ENCODE measurements at places on chromosomes 3 and 15.

DNA sequence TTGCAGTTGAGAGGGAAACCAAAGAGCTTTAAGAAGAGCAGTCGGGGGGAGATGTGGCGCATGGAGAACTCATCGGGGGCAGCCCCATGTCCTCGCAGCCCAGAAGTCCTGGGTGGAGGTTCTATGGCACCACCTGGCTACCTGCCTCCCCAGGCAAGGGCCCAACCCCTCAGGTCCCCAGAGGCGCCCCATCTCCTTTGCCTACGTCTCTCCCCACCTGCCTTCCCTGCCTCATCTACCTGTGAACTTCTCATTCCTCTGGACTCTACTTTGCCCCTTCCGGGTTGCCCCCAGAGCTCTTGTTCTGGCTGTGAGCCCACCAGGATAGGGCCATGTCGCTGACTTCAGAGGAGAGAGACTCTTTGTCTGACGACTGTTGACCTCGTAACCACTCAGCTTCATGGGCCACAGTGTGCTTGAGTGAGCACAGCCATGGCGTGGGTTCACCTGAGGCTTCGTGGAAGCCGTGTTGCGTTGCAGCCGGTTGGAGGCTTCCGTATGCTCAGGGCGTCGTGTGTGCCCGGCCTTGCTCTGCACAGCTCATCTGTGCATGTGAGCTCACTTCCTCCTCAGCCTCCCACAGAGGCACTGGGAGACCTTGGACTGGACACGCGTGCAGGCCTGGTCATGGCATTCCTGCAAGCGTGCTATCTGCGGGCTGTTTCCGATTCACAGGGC, 13.4 kb downstream of the APBA2 start:
- DNase-seq = no peak

- DNase-seq = no peak
These were observed 185.0 kb upstream of the EOMES start for GRCh38 chr3:27907148-27907547.

DNA sequence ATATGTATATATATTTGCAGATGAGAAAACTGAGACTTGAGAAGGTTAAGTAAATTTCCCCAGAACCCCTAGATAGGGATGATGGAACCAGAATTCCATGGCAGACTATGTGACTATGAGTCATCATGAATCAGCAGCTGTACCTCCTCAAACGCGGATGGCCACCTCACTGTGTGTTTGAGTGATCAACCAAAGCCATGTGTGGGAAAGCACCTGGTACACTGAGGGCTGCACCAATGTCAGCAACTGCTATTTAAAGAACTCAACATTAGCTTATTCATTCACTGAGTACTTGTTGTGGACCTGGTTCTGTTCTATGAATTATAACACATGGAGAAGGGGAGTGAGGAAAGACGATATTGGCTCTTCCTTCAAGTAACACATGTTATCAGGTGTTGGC, 377.0 kb downstream of the GAP43 start:
- no peak for DNase-seq

DNA sequence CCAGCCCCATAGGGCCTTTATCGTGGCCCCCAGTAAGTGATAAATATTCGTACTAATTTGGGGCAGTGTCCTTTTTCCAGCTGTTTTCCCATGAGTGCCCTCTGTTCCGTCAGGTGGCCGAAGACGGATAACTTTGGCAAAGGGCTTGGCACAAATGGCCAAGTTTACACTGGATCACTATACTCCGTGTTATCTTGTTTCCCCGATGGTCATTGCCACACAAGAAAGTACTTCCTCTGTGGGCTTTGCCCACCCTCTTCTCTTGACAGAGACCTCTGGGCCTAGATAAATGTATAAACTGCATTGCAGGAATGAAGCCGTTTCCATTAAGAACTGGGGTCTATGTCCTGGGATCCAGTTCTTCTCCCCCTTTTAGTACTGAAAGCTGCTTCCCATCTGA, 39.1 kb downstream of the SMAD3 start:
- DNase-seq = no peak

DNA sequence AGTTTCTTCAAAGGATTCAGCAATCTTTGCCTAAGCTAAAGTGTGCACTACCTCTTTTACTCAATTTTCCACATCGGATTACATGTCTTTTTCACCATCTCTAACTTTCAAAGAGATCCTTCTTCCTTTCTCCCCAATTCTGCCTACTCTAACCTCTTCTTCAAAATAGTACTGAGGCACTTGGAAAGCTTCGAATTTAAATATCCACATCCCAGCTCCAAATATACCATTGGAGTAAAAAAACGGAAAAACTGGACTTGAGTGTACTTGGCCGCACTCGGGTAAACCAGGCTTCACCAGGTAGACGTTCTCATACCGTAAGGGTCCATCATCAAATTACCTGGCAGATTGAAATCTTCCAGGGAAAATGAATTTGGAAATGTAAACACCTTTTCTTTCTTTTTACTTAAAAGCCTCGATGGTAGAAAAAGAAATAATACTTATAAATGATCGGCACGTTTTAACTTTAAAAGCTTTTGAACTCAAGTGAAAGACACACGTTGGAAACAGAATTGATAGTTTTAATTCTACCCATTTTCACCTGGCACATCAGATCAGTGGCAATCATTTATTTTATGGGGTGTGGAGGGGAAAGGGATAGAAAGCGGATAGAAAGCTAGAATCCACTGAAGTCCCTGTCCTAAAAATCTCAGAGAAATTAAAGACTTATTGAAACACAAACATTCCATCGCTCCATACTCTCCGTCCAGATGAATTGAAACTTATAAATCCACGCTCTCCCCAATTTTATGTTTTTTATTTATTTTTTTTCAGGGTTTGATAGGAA, 8.2 kb upstream of the MEIS2 start:
- no peak for DNase-seq

DNA sequence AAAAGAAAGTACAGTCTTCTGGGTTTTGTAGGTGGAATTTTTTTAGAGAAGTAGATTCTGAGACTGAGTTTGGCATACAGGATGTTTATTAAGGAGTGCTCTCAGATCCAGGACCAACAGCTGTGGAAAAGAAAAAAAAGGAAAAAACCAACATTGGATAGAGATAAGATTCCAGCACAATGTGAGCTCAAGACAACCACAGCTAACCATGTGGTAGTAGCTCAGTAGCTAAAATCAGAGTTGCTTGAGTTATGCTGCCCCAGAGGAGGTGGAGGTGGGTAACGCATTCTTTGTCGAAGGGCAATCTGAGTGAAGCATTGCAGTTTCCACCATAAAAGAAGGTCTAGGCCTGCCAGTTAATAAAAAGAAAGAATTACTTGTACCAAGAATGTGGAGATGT, 904.3 kb downstream of the NSUN3 start:
- DNase-seq = no peak

GRCh38 chr3:71186801-71187200, 396.7 kb downstream of the FOXP1 start:
- DNase-seq = no peak

DNA sequence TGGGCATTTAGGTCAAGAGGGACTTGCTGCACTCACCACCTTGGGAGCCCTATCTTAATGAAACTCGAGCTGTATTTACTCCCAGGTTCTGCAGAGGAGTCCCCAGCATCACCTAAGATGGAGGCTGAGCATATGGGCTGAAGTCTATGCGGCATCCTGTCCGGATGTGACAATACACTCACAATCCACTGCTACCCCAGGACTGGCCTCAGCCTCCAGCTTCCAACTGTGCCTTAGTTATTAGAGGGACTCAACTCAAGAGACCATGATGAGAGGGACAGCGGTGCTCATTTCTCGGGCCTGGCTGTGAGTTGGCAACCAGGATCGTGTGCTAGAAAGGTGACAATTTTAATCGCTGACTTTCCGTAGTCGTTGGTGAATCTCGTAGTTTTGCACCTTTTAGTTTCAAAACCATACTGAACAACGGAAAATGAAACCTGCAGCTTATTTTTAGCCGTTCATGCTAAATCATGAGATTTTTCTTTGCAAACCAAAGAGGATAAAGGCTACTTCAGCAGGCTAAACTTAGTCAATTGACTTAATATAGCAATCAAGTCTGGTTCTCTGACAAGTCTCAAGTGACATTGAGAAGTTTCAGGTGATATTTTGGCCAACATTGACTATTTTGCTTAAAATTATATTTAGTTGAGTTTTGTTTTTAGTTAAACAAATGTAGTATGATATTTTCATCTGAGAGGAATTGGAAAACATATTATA, 11.1 kb downstream of the ZBTB38 start:
- DNase-seq = no peak

GRCh38 chr15:27707257-27707656, 391.9 kb downstream of the OCA2 start:
- no peak for DNase-seq

GRCh38 chr3:65540666-65541065, 498.1 kb downstream of the MAGI1 start:
- DNase-seq = no peak

GRCh38 chr15:65254356-65254755, 32.3 kb downstream of the PARP16 start:
- no peak for DNase-seq

- no peak for DNase-seq
These were observed 33.4 kb downstream of the RPN1 start for GRCh38 chr3:128617270-128617556.

GRCh38 chr3:69766638-69767037, 27.4 kb downstream of the MITF start:
- DNase-seq = no peak

DNA sequence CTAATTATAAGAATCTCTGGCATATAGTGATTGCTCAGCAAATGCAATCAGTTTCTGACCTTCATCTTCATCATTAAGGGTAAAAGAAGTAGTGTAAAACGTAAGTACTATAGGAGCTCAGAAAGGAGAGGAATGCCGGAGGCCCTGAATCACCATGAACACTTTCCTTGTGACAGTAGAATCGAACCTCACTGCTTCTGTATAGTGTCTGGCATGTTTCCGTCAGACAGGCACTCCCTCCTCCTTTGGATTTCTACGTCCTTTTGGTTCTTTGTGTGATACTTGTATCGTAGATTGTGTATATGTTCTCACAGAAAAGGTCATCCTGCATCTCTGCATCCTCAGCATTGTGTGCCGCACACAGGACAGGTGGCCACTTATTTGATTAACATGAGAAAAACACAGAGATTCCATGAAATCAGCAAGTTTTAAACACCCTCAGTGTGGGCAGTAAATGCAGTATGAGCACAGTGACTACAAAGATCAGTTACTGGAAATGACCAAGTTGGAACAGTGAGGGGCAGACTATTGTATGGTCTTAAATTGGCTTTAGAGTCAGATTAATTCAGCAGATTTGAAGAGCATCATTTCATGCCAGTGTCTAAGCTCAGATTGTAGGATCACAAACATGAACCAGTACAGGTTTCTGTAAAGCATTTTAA, 234.5 kb downstream of the UBE2E2 start:
- DNase-seq = no peak

DNA sequence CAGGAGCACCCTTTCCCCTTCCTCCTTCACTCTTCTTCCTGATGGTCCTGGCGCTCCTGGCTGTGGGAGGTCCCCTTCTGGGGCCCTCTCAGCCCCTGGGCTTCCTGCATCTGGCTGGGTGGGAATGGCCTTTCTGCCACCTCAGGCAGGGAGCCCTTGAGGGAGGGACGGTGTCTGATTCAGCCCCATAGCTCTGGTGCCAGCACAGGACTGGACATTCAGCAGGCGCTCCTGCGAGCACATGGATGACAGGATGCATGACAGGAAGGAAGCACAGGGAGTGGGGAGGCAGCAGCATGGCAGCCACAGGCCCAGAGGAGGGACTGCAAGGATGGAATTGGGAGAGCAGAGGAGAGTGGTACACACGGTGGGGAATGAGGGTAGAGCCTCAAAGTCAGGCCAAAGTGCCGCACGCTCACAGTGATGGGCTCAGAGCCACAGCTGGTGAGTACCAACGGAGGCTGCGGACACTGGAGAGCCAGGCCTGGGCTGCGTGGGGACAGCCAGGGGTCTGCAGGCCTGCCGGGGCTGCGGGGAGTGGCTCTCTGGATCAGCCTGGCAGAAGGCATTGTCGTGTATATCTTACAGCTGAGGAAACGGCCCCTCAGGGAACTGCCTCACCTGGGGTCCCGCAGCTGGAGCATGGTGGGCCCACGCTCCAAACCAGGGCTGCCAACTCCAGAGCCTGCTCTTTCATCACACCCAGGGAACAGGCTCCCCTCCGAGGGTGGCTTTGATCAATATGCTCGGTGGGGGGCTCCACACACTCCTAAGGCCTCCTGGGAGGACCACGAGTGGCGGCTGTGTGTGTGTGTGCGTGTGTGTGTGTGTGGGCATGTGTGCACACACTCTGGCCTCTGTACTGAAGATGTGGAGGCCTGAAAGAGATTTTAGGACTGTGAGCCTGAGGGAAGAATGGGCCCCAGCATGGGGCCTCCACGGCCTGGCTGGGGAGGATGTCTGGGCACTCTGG, 51.4 kb upstream of the CTSH start:
- DNase-seq = no peak

- DNase-seq = no peak
These were observed 15.2 kb upstream of the ACTC1 start for GRCh38 chr15:34810443-34811129.

DNA sequence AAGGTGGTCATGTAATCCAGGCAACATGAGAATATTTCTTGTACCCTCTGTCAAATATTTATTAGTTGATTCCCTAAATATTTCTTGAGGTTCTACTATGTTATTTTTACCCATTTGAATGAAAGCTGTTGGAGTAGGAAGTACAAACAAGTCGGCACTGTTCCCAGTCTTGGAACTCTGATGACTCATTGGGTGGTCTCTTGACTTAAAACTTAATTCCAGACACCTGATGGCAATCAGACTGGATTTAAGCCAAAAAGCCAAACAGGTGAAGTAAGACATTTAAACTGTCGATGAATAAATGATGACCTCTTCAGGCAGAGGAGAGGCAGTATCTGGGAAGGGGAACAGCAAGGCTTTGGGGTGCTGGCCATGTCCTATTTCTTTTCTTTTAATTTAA, 22.8 kb downstream of the C2CD4A start:
- DNase-seq = no peak

- no peak for DNase-seq
These were observed 128.6 kb downstream of the SLCO3A1 start for GRCh38 chr15:91981821-91982800.

- no peak for DNase-seq
These were observed 4.2 kb downstream of the AMOTL2 start for GRCh38 chr3:134369861-134370596.

DNA sequence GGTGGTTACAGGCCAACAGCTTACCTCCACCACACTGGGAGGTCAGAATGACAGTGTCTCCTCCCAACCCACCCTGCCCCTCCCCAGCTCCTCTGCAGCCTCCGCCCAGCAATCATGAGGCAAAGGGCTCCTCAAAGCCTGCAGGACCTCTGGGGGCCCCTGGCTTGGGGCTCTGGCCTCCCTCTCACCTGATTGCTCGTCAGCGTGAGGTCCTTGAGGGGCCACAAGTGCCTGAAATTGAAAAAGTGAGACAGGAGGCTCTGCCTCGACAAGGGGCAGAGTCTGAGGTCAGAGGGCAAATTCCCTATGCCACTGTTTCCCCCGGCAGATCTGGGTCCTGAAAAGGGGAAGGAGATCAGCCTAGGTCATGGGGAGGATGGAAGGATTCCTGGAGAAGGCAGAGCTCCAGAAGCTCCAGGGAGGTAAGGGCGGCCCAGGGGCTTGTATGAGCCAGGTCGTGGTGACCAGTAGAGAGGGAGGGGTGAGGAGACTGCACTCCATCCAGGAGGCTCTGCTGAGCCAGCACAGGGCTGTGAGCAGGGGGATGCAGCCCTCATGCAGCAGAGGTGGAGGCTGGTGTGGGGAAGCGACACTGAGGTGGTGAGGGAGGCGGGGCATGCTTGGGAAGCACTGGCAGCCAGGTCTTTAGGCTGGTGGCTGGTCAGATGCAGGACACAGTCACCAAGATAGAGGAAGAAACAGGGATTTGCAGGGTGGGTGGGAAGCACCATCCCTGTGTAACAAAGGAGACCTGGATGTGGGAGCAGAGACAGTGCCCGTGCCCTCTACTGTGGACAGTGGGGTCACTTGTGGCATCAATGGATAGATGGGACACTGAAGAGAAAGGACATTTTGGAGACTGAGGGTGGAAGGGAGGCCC, 20.1 kb downstream of the ALS2CL start:
- no peak for DNase-seq
